ENCODE measurements at places on chromosomes 11 and 22.

- DNase-seq, result peak; percentile 42
These were observed 3.2 kb downstream of the CD6 start for GRCh38 chr11:60974726-60975125.

GRCh38 chr11:8766043-8766987 is 83.7 kb downstream of the RPL27A start:
- DNase-seq, result peak; percentile 24

DNA sequence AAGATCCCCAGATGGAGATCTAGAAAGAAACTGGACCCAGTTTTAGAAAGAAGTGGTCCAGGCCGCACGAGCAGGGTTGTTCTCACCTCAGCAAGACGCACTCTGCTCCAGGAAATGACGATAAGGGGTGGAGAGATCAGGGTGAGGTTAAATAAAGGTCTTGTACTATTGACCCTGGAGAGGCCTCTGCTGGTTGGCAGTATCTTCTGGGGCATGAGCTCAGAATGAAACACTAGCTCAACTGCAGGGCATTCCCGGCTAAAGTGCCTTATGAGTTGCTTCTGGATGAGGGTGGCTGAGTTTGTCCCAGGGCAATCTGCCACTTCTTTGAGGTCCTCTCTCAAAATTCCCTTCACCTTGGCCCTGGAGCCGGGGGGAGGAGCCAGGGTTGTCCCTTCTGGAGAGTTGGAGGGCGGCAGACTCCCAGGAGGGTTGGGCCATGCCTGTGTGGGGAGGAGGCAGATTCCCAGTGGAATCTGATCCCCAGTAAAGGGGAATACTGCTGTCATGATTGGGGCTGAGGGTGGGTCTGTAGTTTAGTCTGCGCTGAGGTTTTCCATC is 10.9 kb downstream of the USP2 start:
- DNase-seq, result peak; percentile 61

DNA sequence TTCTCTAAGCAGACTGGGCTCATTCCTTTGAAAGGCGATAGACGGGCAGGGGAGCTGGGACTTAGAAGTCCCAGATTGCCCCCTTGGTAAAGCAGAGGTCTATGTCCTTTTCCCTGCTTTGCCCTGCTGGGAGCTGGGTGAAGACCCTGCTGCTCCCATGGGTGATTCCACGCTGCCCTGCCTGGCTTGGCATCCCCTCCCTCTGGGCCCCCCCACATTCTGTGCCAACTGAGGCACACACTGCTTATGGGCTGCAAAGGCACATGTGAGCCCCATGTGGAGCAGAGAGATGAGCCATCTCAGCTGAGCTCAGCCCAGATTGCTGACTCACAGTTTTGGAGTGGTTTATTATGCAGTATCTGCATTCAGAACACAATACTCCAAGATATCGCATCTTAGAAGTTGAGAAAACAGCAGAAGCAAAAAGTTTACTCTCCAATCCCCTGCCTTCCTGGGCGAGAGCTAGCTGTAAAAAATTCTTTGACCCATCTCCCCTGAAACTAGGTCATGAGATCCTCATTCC is 127.2 kb downstream of the ST3GAL4 start:
- no peak for DNase-seq
